ENCODE measurements at places on chromosomes 4 and X.

DNA sequence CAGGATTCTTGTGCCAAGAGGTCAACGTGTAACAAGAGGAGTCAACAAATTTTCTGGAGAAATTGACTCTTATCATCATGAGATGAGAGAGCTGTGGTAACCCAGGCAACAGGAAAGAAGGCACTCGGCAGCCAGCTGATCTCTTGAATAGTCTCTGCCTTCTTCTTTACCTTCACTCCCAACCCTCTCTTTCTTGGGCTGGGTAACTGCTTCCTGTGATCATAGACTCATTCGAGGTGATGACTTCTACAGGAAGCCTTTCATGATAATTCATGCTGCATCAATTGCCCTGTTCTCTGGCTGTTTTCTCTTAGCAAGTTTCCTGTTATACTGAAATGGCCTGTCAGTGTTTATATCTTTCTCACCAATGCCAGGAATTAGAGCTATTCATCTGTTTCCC lies 70.8 kb upstream of the FSTL5 start:
- no peak for DNase-seq

GRCh38 chr4:159705334-159705733 lies 602.5 kb downstream of the RAPGEF2 start:
- no peak for DNase-seq

- no peak for DNase-seq
Measured at GRCh38 chr4:18953613-18954012, 932.1 kb upstream of the LCORL start.

DNA sequence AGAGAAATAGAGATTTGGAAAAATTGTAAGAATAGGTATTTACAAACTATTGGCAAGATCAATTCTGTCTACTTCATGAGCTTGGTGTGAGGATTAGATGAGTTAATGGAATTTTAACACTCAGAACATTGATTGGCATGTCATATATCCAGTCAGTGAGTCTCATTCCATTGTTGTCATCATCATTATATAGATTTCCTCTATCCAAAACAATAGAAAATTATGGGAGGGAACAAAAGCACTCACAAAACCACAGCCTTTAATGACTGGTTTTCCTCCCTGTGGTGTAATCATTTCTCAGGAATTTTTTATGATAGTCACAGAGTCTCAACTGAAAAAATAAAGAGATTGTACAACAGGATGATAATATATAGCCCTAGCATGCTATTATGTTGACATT lies 21.1 kb downstream of the KLHL5 start:
- DNase-seq, result peak; percentile 71

- no peak for DNase-seq
Measured at GRCh38 chr4:107866726-107867125, 42.0 kb downstream of the SGMS2 start.

GRCh38 chr4:23881674-23882337 lies 8.0 kb downstream of the PPARGC1A start:
- DNase-seq, result no peak

- no peak for DNase-seq
Measured at GRCh38 chrX:127574829-127575228, 477.4 kb downstream of the ACTRT1 start.

GRCh38 chr4:119521268-119521667 lies 107.3 kb downstream of the PDE5A start:
- DNase-seq, result no peak

- no peak for DNase-seq
Measured at GRCh38 chr4:177092807-177093206, 216.9 kb upstream of the NEIL3 start.

GRCh38 chr4:125123570-125124109 lies 191.1 kb upstream of the FAT4 start:
- peak; percentile 55 for DNase-seq

DNA sequence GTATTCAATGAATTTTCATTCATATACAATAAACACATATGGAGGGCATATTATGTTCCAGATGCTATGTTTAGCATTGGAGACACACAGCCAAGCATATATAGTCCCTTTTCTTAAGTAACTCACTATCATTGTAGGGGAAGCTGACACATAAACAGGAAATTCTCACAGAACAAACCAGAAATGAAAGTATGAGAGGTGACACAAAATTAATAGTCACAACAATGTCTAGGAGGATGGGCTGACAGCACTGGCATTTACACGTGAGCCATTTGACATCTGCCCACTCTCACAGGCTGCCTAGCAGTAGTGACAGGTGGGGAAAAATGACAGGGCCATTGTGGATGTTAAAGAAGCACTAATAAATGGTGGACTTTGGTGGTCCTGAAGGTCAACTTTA lies 2.6 kb upstream of the CNOT6L start:
- no peak for DNase-seq

- no peak for DNase-seq
Measured at GRCh38 chrX:39897741-39898097, 200.0 kb downstream of the BCOR start.

- DNase-seq, result peak; percentile 80
Measured at GRCh38 chrX:39773923-39774773, 323.6 kb downstream of the BCOR start.

DNA sequence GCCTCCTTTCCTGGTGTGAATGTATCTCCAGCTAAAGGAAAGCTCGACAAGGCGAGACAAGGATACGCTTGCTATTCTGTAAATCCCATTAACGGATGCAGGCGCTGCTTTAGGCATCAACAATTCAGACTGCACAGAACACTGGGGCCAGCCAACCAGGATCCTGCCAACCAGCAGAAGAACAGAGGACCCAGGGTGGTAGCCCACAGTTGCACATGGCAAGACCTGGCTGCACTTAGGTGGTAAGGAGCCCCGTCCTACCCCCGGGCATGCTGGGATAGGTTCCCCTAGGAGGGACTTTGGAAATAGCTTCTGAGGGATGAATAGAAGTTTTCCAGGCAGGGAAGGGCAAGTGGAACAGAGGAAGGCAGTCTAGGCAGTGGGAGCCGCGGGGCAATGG lies 20.7 kb downstream of the PSAPL1 start:
- DNase-seq, result no peak

GRCh38 chr4:145804116-145804515 lies 124.2 kb downstream of the C4orf51 start:
- DNase-seq, result peak; percentile 95

DNA sequence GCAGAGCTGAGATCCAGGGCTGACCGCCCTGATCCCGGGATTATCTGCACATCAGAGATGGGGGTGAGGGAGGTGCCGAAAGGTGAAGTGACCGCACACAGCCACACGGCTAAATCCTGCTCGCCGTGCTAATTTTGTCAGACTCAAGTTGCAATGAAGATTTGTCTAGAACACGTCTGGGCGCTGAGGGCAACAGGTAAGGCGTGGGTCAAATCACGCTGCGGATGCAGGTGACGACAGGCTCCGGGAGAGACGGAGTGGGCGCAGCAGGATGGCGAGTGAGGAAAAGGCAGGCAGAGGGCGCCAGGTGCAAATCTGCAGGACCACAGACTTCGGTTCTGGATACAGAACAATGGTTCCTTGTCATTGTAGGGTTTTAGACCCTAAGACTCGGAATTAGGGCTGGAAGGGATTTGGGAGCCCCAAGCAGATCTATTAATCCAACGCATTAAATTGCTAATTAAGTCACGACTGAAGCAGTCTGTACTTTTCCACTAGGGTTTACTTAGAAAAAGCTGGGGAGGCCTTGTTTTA lies 1.9 kb upstream of the TBC1D14 start:
- DNase-seq, result peak; percentile 44

DNA sequence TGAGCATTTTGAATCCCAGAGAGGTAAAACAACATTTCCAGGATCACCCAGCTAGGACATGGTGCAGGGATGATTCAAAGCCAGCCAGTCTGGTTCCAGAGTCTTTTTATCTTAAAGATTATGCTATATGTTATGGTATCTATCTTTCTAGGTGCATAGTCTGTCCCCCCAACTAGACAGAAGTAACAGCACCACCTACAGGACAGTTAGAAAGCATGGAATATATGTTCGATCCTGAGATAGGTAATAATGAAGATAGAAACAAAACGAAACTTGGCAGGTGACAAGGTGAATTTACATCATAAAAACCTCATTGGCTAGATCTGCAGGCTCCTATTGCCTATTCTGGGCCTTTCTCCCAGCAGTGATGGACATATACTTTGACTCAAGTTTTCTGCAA lies 723.2 kb downstream of the SMARCA1 start:
- no peak for DNase-seq

DNA sequence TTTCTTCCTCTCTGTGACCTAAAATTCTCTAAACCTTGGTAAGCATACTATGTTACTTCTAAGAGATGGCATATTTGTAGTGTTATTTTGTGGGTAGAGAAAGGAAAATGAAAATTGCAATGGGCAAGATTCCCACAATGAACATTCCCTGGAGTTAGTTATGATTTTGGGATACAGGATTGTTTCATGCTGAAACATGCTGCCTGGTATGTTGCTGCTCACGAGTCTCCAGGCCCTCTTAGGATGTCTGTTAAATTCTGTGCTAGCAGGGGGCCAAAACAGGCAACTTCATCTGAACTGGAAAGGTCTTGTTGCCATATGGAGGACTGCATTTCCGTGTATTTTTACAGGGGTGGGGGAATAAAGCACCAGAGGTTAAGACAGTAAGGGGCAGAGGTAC lies 18.9 kb upstream of the MSMO1 start:
- DNase-seq, result no peak

DNA sequence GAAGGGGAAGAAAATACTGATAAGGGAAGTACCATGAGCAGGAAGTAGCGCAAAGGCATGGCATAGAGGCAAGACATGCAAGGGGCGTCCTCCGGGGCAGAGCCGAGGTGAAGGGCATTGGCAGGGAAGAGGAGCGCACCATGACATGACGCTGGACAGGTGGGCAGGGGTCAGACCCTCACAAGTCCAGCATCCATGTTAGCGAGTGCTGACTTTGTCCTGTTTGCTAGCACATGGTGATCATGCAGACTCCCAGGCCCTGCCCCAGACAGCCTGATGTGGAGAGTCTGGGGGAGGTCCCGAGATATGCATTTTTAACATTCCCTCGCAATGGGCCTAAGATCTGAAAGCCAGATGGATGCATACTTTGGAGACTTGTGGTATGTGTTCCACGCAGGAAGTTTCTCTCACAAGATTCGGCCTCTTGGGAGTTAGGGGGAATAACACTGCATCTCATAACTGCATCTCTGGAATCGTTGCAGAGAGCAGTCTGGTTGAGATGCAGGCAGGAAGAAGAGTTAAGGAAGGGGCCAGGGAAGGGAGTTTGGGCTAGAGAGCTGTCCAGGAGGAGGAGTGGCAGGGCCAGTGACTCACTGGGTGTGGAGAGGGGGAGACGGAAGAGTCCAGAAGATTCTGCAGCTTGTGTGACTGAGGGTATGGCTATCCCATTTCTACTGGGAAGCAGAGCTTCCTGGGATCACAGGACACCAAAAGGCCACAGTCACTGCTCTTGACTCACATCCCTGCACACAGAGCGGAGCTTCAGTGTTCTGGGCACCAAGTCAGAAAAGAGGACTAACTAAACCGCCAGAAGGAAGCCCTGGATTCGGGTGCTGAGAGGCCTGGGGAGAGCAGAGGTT lies 59.7 kb downstream of the FAM184B start:
- DNase-seq, result peak; percentile 31

DNA sequence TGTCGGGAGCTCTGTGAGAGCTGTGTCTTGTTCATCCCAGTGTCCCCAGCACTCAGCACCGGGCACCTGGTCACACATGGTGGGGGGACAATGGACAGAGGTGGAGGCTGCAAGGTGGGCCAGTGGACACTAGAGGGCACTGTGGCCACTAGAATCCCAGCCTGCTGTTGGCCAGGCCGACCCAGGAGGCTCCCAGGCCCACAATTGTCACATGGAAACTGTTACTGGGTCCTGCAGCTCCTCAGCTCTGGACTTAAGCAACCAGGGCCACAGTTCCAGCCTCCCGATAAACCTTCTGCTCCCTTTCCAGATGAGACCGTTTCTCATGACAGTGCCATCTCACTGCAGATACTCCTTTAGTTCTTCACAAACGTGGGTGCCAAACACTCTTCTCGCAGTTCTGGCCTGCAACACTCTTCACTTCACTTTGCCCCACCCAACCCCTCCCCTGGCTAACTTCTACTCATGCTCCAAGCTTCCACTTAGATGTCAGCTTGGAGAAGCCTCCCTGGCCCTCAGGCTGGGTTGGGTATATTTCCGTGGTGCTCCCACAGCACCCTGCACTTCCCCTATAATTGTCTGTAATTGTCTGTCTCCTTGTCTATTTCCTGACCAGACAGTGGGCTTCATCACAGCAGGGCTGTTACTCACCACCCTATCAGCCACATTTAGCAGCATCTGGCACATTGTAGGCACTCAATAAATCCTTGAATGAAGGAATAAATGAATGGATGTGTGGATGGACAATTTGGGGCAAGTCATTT lies 3.5 kb upstream of the IQSEC2 start:
- DNase-seq, result peak; percentile 49

Data from fibroblast of pulmonary artery (primary cell).